ENCODE measurements at places on chromosomes 1 and 21. TPM values are rescaled to one million over a fixed set of nuclear protein-coding genes. Genes with fewer than 3 reads are reported as not detected.

The GLRX2 gene
- 25.2 TPM for total RNA-seq

The MCOLN2 gene
- 5.1 TPM for total RNA-seq

GRCh38 chr1:236010443-236010842 is 54.4 kb downstream of the NID1 start:
- peaks cover 3% of the 10 kb centered on the region for H3K4me1 ChIP-seq
- H3K36me3 ChIP-seq = peaks cover 18% of the 10 kb centered on the region
- no peak for DNase-seq
- no peaks in the 10 kb centered on the region for H3K27me3 ChIP-seq

- peak; percentile 66 for DNase-seq
- H3K4me3 ChIP-seq = no peak overlapping the region
- H3K27ac ChIP-seq = peak overlapping the region; percentile 41
- no peaks in the 10 kb centered on the region for H3K36me3 ChIP-seq
Observed at GRCh38 chr1:27589841-27590426, 14.0 kb downstream of the AHDC1 start.

GRCh38 chr1:66690666-66691381 is 61.4 kb upstream of the DYNLT5 start:
- no peak overlapping the region for H3K27ac ChIP-seq
- no peaks in the 10 kb centered on the region for H3K36me3 ChIP-seq
- no peak for DNase-seq
- no peaks in the 10 kb centered on the region for H3K4me1 ChIP-seq
- no peaks in the 10 kb centered on the region for H3K27me3 ChIP-seq

DNA sequence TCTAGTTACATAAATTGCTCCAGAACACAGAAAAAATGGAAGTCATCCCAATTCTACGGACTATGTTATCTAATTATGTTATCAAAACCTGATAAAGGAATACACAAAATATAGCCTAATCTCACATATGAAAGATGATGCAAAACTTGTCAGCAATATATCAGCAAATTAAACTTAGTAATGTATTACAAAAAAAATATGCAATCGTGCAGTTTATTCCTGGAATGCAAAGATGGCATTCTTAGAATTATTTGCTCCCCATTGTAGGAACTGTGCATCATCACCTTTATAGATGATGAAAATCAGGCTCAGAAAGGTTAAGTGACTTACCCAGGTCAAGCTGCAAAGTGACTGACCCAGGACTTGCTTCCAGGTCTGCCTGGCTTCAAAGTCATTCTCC is 7.8 kb downstream of the FOXE3 start:
- DNase-seq = no peak
- H3K27ac ChIP-seq = no peak overlapping the region
- H3K4me1 ChIP-seq = no peaks in the 10 kb centered on the region

- no peaks in the 10 kb centered on the region for H3K27me3 ChIP-seq
- no peak for DNase-seq
- H3K36me3 ChIP-seq = no peaks in the 10 kb centered on the region
- H3K4me1 ChIP-seq = peaks cover 16% of the 10 kb centered on the region
Observed at GRCh38 chr1:161531986-161532643, 7.8 kb downstream of the HSPA6 start.

The AQP10 gene
- 0.47 TPM for total RNA-seq

GRCh38 chr1:153776845-153777370 is 1.7 kb downstream of the SLC27A3 start:
- no peaks in the 10 kb centered on the region for H3K27me3 ChIP-seq
- H3K4me3 ChIP-seq = peak overlapping the region; percentile 88
- H3K4me1 ChIP-seq = peaks cover 74% of the 10 kb centered on the region
- peaks cover 23% of the 10 kb centered on the region for H3K36me3 ChIP-seq

The MEX3A gene
- 0.74 TPM for total RNA-seq

- no peaks in the 10 kb centered on the region for H3K27me3 ChIP-seq
- no peaks in the 10 kb centered on the region for H3K36me3 ChIP-seq
- no peak overlapping the region for H3K27ac ChIP-seq
- H3K4me1 ChIP-seq = no peaks in the 10 kb centered on the region
Observed at GRCh38 chr1:162081316-162081715, 11.8 kb downstream of the NOS1AP start.

DNA sequence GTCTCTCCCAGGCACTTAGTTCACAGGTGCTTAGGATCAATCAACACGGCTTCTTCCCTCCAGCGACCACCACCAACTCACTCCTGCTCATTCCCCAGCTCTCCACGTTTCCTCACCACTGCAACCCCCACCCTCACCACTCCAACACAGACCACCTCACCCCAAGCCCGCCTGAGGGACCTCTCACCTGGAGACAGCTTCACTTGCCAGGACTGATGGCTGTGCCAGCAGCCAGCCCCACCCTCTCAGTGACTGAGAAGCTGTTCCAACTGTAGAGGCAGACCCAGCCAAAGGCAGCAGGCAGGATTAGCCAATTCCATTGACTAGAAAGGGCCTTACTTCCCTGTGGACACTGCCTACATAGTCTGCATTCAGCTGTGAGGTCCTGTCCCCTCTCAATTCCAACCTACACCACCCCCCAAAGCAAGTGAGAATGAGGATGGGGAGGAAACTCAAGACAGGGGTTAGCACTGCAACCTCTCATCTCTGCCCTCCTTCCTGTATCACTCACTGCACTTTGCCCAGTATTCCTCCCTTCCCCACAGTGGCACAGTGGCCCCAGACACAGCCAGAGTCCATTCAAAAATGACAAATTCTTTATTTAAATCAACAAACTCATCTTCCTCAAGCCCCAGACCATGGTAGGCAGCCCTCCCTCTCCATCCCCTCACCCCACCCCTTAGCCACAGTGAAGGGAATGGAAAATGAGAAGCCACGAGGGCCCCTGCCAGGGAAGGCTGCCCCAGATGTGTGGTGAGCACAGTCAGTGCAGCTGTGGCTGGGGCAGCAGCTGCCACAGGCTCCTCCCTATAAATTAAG is 7.6 kb downstream of the TAGLN2 start:
- H3K4me3 ChIP-seq = no peak overlapping the region
- no peak for DNase-seq
- H3K27me3 ChIP-seq = no peaks in the 10 kb centered on the region
- H3K27ac ChIP-seq = no peak overlapping the region
- peaks cover 78% of the 10 kb centered on the region for H3K4me1 ChIP-seq

The TMEM269 gene
- total RNA-seq = not detected

DNA sequence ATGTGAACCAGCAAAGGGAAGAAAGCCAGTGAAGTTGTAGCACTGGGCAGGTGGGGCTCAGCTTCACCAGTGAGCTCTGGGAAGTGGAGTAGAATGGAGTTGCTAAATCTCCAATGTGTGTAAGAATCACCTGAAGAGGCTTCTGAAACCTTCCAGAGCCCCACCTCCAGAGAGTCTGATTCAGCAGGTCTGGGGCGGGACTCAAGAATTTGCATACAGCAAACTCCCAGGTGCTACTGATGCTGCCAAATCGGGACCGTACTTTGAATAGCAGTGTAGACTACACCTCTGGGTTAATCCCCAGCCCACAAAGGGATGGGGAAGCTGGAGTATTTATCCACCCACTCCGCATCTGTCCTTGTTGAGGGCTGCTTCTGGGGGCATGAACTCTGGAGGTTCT is 154.3 kb downstream of the IGSF21 start:
- no peak overlapping the region for H3K27ac ChIP-seq
- no peak for DNase-seq
- H3K36me3 ChIP-seq = no peaks in the 10 kb centered on the region
- no peaks in the 10 kb centered on the region for H3K4me1 ChIP-seq
- no peak overlapping the region for H3K4me3 ChIP-seq

DNA sequence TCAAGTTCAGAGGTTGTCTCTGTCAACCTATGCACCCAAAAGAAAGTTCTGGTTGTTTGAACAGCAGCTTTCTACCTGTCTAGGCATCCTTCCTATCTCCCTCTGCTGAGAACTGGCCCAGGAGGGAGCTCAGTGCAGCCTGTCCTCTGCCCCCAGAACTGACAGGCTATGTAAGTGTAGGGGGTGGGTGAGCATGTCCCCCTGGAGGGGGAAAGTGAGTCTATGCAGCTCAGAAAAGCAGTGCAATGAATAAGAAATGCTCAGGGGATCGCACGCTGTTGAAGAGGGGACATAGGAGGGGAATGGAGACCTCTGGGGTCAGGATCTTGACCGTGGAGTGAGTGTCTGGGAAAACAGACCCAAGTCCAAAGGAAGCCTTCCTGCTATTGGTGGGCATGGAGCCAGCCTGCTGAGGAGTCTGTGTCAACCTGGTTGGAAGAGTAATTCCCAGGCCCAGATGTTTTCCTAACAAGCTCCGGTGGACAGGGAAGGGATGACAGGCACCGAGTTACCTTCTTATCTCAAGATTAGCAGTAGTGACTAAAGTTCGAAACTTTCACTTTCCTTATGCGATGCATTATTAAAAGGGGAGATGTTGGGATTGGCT is 26.1 kb upstream of the FHAD1 start:
- no peak overlapping the region for H3K4me3 ChIP-seq
- H3K36me3 ChIP-seq = peaks cover 8% of the 10 kb centered on the region
- H3K27me3 ChIP-seq = no peaks in the 10 kb centered on the region

- H3K36me3 ChIP-seq = peaks cover 71% of the 10 kb centered on the region
- no peaks in the 10 kb centered on the region for H3K27me3 ChIP-seq
- H3K4me3 ChIP-seq = no peak overlapping the region
- no peak for DNase-seq
Observed at GRCh38 chr21:43016728-43017127, 42.4 kb downstream of the PKNOX1 start.

DNA sequence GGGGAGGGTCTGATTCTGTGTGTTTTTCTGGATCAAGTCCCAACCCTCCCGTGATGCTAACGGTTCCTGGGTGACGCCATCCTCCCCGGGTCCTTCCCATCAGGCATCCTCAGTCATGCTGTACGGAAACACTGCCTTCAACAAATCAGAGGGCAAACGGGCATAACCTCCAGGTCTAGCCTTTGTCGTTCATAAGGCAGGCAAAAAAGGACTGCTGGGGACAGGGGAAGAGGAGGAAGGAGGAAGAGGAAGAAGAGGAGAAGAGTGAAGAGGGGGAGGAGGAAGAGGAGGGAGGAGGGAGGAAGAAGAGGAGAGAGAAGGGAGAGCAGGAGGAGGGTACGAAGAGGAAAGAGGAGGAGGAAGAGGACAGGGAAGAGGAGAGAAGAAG is 84.4 kb downstream of the ITPKB start:
- H3K36me3 ChIP-seq = no peaks in the 10 kb centered on the region
- no peak overlapping the region for H3K4me3 ChIP-seq

The ZFP69 gene
- total RNA-seq = 3.6 TPM

GRCh38 chr1:169316556-169316955 is 51.0 kb downstream of the NME7 start:
- H3K4me1 ChIP-seq = no peaks in the 10 kb centered on the region
- no peaks in the 10 kb centered on the region for H3K36me3 ChIP-seq
- no peak for DNase-seq
- no peak overlapping the region for H3K27ac ChIP-seq
- H3K27me3 ChIP-seq = no peaks in the 10 kb centered on the region

DNA sequence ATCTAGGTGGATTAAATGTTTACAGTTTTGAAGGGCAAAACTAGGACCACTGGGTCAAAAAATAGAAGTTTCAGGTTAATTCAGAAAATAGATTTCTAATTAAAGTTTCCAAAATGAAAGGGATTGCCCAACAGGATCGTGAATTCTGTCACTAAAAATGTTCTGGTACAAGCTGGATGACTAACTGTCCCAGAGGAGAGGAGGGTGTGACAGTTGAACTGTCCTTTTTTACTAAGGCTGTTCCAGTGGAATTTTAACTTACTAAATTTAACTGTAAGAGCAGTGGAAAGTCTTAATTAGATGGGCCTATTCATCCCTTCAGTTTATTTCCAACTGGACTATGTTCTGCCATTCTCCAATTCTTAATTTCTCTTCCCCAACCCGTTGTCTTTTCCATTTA is 7.2 kb downstream of the SNX7 start:
- no peaks in the 10 kb centered on the region for H3K36me3 ChIP-seq
- H3K4me1 ChIP-seq = no peaks in the 10 kb centered on the region
- no peaks in the 10 kb centered on the region for H3K27me3 ChIP-seq
- H3K27ac ChIP-seq = no peak overlapping the region

DNA sequence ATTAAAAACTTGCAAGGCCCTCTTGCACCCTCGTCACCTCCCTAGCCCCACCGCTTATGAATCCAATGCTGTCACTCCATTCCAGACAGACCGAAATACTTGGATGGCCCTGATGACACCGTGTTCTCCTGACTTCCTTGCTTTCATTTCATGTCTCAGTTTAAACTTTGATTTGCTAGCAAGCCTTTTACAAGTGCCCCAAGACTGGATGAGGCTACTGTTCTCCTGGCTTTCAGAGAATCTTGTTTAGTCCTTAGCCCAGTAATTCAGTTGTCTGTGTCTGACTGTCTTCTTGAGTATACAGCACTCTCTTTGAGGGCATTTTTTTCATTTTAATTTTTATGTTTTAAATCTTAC is 824 bp upstream of the IFI44L start:
- no peaks in the 10 kb centered on the region for H3K36me3 ChIP-seq
- H3K4me1 ChIP-seq = peaks cover 18% of the 10 kb centered on the region
- peak overlapping the region; percentile 78 for H3K27ac ChIP-seq
- H3K4me3 ChIP-seq = peak overlapping the region; percentile 45

- H3K4me1 ChIP-seq = no peaks in the 10 kb centered on the region
- H3K27ac ChIP-seq = no peak overlapping the region
- no peak overlapping the region for H3K4me3 ChIP-seq
- DNase-seq = no peak
- H3K27me3 ChIP-seq = no peaks in the 10 kb centered on the region
- no peaks in the 10 kb centered on the region for H3K36me3 ChIP-seq
Observed at GRCh38 chr1:227532019-227532619, 31.2 kb upstream of the ZNF678 start.

The PGLYRP3 gene
- total RNA-seq = not detected

DNA sequence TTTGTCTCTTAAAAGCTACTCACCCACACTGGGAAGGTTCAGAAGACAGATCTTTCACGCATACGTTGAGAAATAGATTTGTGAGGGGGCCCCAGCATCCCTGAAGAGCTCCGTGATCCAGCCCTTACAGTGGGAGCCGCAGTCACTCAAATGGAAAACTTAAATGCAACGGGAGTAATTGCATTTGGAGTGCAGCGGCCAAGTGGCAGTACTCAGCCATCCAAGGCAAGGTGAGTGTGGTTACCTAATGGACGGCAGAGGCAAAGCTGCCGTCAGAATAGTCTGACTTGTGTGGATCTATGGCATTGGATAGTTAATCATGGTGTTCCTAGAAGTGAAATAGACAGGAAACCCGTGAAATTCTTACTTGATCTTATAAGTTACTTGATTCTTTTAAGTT is 5.1 kb downstream of the SPSB1 start:
- peaks cover 51% of the 10 kb centered on the region for H3K4me1 ChIP-seq
- H3K27ac ChIP-seq = no peak overlapping the region
- DNase-seq = no peak
- H3K36me3 ChIP-seq = no peaks in the 10 kb centered on the region
- H3K27me3 ChIP-seq = no peaks in the 10 kb centered on the region

DNA sequence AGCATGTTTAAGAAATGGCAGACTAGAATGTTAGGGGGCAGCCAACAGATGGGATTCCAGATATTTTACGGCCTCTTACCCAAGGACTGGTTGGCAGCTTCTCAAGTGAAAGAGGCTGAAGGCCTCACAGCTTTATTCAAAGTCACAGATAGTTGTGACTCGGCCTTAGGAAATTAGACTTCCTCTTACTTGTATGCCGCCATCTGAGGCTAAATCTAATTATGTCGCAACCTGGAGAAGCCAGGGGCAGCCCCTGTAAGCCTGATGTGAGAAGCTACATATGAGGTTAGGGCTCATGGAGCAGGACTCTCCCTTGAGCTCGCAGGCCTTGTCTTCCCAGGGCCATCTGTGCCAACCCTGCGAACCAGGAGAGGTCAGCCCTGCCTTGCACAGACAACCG is 352.5 kb downstream of the HHAT start:
- H3K27ac ChIP-seq = no peak overlapping the region
- H3K4me1 ChIP-seq = no peaks in the 10 kb centered on the region
- DNase-seq = no peak
- H3K4me3 ChIP-seq = no peak overlapping the region

The KIF14 gene
- 0.44 TPM for total RNA-seq

Measured in lower lobe of right lung (tissue), 2 donors.